HS-5 (cell line): ENCODE measurements at places on chromosomes 12 and 14.

DNA sequence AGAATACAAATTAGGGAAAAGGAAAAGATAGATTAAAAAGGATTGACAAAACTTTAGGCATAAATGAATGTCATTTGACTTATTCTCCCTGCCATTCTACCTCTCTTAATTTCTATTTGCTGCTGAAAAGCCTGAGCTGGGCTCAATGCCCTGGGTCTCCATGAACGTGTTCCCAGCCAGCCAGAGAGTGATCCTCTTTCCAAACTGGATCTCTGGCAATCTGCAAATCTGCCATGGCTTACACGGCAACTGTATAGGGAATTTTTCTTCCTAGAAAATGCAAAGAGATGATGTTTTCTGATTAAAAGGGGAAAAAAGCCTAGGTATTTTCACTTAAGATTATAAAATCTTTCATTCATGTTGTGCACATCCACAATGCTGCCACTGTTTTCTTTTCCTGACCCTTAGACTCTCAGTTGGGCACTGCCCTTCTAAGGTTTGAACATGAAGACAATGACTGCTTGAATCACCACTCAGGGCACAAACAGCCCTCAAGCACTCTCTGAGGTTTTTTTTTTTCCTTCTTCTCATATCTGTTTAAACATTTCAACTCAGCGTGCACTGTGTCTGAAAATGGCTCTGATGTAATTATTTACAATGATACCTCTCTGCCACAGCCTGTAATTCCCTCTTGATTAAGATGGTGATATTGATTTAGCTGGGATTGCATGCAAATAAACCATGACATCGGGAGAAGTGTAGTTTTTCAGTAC, 60.3 kb downstream of the DACT1 start:
- no peak for DNase-seq

- no peak for DNase-seq
These were observed 20.3 kb downstream of the VDR start for GRCh38 chr12:47884501-47884900.

GRCh38 chr14:84493779-84494178, 1036.2 kb upstream of the FLRT2 start:
- DNase-seq = no peak

DNA sequence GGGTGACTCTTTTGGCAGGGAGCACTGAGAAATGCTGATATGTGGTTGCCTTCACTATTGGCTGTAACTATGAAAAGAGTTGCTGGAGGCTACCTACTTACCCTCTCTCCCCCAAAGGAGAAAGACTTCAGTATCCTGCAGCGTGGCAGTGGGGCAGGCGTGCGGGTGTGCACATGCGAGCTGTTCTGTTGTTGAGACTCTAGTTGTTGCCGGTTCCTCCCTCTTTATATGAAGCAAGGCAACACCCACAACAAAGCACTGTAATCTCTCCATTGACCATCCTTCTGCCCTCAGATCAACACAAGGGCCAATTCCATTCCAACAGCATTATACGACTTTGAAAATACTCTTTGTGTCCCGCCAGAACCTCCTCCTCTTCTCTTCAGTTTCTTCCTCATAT, 259.4 kb downstream of the CACNA1C start:
- DNase-seq = no peak

DNA sequence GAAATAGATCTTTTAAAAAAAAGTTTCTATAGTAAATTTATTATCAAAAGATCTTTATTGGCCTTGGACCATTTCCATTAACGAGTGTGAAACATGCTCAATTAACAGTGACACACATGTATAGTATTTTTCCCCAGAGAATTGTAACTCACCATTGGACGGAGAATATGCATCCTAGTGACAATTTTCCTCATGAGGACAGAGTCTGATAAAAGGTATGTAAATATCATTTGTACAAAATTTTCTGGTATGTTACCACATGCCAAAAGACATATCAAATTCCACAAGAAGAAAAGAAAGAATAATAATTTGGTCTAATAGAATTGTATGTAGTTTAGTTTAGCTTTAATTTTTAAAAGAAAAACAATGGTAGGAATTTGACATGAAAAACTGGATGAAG, 1096.0 kb upstream of the FLRT2 start:
- DNase-seq = no peak

DNA sequence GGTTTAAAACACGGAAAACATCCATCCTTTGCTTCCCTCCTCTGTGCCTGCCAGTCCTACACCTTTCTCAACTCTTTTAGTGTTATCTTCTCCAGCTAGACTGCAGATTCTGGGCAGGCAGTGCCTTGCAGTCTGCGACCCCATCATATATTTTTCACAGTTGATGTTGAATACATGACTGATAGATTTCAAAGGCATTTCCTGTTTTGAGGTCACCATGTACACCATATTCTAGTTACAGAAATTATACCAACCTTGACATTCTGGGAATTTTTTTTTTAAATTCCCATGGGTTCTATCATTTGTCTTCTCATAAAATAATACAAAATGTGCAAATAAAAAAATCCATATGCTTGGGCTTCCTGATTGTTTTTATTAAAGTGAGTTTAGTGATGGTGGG, 16.6 kb downstream of the SOCS2 start:
- DNase-seq = no peak

- DNase-seq = no peak
These were observed 308.4 kb upstream of the LRFN5 start for GRCh38 chr14:41298328-41298690.

GRCh38 chr12:104656921-104657320, 200.2 kb downstream of the CHST11 start:
- DNase-seq = no peak

- peak; percentile 90 for DNase-seq
These were observed 391.2 kb downstream of the RAD51B start for GRCh38 chr14:68210729-68211299.

DNA sequence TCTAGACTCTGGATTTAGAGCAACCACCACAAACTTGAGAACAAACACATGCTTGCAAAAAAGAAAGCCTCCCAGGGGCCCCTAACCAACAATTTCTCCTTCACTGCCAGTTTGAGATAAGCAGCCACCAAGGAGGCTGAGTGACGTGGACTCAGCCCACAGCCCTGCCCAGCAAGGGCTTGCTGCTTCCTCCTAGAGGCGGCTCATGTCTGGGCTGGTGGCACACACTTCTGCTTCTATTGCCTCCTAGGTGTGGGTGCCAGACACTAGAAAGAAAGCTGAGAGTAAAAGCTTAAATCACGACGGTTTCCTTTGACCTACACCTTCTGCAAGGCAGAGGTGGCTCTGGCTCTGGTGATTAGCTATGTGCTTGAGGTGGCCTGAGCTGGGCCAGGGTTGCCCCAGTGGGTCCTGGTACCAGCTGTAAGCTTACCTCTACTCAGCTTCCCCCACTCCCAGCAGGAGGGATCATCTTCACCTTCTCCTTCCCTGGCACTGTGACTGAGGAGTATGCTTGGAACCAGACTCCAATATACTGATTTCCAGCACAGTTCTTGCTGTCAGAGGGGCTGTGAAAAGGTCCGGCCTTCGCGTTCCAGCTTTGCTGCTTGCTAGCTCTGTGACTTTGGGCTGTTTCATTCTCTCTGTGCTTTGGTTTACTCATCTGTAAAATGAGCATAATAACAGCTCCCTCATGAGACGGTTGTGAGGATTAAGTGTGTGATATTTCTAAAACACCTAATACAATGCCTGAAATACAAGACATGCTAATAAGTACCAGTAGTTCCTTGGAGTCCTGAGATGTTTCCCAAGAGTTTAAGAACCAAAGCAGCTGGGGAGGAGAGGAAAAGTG, 89.7 kb upstream of the PARP11 start:
- DNase-seq = no peak

GRCh38 chr12:1912580-1913376, 5.7 kb downstream of the CACNA2D4 start:
- DNase-seq = no peak

DNA sequence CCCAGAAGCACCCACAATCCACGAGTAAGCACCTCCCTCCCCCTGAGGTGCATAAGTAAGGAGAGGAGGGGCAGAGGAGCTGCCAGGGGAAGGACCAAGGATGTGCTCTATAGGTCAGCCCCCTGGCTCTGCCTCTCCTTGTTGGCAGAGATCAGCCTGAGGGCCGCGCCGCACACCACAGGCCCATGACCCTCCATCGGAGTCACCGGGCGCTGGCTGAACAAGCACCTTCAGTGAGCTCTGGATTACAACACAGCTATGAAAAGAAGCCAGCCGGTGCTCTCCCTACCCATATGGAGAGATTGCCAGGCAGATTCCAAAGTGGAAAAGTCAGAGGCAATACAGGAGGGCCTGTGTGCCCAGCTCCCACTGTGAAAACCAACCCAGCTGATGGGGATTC, 257.3 kb downstream of the GLT1D1 start:
- no peak for DNase-seq

DNA sequence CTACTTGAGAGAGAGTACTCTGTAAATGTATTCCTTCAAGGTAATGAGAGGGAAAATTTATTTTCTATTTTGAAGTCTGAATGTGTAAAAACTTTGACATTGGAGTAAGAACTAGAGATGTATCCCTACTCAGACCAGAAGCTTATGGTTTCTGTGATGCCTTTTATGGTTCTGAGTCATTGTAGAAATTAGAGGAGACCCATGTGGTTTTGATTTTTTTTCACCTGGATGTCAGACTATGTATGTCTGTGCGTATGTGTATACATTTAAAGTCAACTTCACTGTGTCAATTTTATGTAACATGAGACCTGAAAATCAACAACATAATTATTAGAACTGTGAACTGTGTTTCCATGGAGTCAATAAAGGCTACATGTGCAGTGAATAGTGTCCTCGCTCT, 302.0 kb downstream of the TRHDE start:
- no peak for DNase-seq

DNA sequence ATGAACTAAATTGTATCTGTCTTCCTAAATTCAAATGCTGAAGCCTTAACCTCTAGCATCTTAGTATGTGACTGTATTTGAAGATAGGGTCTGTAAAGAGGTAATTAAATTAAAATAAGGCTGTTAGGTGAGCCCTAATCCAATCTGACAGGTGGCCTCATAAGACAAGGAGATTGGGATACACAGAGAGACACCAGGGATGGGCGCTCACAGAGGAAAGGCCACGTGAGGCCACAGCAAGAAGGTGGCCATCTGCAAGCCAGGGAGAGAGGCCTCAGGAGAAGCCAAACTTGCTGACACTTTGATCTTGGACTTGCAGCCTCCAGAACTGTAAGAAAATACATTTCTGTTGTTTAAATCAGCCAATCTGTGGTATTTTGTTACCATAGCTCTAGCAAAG, 110.6 kb downstream of the GTF2A1 start:
- DNase-seq = no peak

- DNase-seq = no peak
These were observed 3.6 kb downstream of the SMARCD1 start for GRCh38 chr12:50088577-50089335.

GRCh38 chr14:90547250-90547649, 150.4 kb downstream of the CALM1 start:
- DNase-seq = no peak

- DNase-seq = no peak
These were observed 142.7 kb downstream of the FOXA1 start for GRCh38 chr14:37452323-37452722.

GRCh38 chr12:10027721-10028120, 2.8 kb upstream of the CLEC9A start:
- DNase-seq = peak; percentile 67

DNA sequence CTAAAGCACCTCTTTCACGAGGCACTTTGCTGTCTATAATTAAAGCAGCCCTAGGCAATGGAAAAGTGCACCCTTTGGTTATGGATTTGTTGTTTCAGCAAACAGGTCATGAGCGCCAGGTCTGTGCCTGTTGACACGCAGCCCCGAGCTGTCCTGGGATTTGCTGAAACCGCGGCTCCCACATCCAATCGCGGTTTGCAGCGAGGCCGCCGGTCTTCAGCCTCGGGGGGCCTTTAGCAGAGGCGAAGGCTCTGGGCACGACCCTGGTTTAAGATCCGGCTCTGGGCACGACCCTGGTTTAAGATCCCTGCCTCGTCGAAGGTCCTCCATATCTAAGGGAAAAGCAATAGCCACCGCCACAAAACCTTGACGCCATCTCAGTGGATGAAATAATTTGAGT, 79.2 kb downstream of the GLT1D1 start:
- DNase-seq = no peak

DNA sequence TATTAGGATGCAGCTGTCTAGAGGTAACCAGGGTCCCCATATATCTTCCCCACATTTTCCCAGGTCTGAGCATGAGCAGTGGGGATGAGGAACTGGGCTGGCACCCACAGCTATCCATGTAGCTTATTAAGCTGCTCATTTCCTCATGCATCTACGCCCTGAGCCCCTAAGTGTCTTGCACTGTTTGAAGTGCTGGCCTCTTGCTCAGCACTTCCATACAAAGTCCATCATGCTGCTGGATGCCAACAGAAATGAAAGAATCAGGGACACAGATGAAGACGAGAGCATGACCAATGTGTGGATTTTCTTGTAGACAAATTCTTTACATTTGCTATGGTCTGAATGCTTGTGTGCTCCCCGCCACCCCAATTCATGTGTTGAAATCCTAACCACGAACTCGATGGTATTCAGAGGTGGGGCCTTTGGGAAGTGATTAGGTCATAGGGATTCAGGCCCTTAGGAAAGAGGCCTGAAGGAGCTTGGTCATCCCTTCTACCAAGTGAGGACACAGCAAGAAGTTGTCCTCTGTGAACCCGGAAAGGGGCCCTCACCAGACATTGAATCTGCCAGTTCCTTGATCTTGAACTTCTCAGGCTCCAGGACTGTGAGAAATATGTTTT, 54.5 kb downstream of the C12orf75 start:
- DNase-seq = peak; percentile 22

DNA sequence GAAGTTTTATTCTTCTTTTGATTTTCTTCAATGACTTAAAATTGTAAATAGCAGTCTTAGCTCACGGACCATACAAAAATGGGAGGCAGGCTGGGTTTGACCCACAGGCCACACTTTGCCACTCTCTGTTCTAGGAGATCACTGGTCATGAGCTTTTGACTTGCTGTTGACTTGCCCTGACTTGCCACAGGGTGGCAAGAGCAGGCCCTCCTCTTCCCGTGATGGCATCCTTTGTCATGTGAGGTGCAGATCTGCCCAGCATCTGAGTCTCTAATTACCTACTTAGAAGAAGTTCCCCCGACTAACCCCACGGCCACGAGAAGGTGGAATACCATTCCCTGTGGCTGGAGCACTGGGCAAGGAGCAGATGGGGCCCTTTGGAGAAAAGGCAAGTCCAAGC, 81.0 kb upstream of the SCAF11 start:
- DNase-seq = no peak

DNA sequence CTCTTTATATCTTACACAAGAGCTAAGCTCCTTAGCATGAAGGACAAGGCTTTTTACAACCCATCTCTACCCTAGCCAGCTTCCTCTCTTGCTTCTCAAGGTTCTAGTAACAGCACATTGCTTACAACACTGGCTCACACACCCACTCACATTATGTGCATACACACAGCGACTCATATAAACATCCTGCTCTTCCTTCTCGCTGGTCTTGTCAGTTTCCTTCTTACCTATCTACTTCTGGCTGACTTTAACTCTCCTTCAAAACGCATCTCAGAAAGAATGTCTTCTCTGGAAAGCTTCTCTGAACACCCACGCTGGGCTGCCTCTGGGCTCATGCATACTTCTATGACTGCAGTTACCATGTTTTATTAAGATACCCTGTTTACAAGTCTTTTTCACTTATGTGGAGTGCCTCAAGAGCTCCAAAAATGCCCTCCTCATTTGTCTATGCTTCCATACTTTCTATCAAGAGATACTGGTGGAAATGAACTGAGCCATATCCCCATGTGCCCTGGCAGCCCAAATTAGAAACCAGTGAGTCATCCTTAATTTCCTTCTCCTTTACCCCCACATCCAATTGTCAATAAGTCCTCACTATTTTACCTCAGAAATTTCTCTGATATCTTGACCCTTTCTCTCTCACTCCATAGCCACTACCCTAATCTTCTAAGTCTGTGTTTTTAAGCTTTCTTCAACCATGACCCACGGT, 126.9 kb upstream of the KRAS start:
- DNase-seq = peak; percentile 37

- DNase-seq = no peak
These were observed 378.8 kb upstream of the DCN start for GRCh38 chr12:91561301-91561957.
